ENCODE measurements at places on chromosomes 16 and 17.

DNA sequence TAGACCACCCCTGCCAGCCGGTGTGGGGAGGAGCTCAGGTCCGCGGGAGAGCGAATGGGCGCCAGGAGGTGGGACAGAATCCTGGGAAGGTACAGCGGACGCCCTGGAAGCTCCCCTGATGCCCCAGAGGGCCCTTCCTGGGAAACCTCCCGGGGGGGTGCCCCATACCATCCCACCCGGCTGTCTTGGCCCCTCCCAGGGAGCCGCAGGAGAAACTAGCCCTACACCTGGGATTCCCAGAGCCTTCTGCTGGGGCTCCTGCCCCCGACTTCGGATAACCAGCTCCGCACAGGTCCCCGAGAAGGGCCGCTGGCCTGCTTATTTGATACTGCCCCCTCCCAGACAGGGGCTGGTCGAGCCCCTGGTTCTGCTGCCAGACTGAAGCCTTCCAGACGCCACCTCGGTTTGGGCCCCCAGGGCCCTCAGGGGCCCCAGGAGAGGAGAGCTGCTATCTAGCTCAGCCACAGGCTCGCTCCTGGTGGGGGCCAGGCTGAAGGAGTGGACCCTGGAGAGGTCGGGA lies 3.0 kb upstream of the CBX4 start:
- DNase-seq = no peak

- no peak for DNase-seq
Measured at GRCh38 chr16:52113533-52114183, 433.3 kb downstream of the TOX3 start.

- DNase-seq = no peak
Measured at GRCh38 chr17:66207936-66208335, 16.0 kb upstream of the CEP112 start.

DNA sequence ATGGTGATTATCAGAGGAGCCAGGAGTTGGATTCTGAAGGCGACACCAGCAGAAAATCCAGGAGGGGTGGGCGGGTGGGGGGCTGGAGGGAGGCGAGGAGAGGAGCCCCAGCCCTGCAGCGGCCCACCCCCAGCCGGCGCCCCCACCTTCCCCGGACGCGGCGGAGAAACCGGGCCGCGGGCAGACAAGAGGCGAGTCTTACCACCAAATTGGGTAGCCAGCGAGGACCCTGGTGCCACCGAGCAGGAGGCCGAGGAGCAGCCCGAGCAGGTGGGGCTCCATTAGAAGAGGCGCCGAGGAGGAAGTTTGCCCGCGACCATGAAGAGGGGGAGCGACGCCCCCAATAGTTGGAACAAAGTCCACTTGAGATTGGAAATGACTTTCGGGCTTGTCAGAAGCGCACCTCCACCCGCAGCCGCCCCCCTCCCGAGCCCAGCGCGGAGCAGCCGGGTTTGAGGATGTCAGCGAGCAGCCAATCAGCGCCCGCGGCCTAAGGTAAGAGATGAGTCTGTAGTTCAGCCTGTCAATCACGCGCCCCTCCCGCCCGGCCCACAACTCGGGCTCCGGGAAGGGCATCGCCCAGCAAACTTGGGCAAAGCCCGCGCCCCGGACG lies at the start of gene WNT3:
Gene WNT3, minus strand, starts transcription at position 377 of the 613 bp plus-strand sequence. Its CDS starts 95 bp downstream, at position 282.
- DNase-seq = no peak

DNA sequence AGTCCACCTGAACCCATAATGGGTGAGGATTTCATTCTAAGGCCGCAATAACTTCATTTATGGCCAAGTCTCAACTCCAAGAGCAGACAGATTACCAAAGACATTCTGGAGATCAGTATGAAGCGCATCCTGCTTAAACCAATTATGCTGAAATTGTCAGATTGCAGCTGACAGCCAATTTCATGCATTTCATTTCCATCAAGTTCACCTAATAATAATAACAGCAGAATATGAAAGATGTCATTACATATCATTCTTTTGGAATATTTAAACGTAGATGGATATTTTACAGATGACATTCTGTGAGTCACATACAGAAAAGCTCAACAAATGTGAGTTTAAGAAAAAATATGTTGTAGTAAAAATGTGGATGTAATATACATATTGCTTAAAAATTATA lies 54.9 kb upstream of the NACA2 start:
- no peak for DNase-seq

DNA sequence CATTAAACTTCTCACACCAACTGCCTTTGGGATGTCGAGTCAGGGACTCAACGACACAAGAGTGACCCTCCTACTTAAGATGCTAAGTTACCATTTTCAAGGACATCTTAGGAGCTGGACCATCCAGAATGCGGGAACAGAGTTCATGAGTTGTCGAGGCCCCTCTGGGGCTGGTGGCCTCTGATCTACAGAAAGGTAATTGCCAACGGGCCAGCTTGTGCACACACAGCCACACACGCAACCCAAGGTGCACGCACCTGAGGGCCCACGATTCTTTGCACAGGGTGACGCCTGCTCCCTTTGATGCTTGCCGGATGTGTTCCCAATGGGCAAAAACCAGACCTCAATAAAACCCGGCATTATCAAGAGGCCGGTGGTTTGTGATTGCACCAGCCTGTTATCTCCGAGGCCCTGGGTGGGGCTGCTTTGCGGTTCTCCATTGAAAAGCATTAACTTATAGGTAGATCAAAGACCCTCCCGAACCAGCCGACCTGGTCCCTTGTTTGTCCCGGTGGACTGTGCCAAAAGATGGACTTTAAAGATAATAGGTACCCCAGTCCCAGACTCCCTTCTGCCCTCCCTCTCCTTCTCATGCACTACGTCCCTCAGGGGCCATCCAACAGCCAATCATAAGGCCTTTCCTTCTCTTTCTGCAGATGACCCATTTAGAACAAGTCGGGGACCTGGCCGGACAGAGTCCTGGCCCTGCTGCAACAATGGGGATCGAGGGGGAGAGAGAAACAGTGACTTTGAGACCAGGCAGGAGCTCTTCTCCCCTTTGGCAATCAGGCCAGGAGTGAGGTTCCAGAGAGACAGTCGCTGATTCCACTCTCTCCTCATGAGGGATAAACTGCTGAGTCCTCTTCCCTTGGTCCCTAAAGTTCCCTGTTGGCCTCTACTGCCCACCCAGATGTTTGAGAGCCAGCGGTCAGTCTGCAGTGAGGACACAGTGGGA lies 292.5 kb downstream of the SOX9 start:
- DNase-seq = no peak

GRCh38 chr17:21146362-21147015 lies 19.7 kb downstream of the DHRS7B start:
- DNase-seq = no peak

- no peak for DNase-seq
Measured at GRCh38 chr16:14579266-14579665, 50.8 kb downstream of the PARN start.

DNA sequence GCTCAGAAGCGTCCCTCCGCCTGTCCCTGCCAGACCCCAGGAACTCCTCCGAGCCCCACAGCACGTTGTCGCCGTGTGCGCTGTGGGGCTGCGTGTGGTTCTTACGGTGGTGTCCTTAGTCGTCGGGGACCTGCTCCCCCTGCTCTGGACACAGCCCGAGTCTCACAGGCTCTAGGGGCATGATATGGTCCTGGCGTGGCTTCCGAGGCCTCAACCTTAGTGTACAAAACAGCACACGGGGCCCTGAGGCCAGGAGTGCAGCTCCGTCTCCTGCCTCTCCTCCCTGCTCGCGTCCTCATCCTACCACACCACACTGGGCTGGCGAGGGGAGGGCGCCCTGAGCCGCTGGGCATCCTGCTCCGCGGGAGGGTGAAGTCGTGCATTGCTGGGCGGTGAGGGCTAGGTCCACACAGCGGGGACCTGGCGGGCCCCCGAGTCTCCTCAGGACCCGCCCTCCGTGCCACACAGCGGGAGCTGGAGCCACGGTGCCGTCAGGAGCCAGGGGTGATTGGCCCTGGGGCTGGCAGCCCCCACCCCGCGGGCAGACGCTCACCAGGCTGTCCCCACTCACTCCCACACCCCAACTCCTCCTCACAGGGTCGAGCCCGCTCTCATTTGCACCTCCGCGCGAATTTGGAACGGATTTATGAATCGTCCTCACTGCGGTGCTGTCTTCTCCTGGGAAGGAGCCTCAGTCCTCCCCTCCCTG lies 1.2 kb upstream of the MAFG start:
- DNase-seq = no peak

- DNase-seq = no peak
Measured at GRCh38 chr16:15976929-15977637, 27.7 kb downstream of the ABCC1 start.
